ENCODE measurements at places on chromosomes 5 and 9.

- no peak for DNase-seq
Measured at GRCh38 chr9:107807183-107807582, 317.6 kb upstream of the KLF4 start.

GRCh38 chr9:98809311-98810101, 2.0 kb downstream of the GALNT12 start:
- no peak for DNase-seq

DNA sequence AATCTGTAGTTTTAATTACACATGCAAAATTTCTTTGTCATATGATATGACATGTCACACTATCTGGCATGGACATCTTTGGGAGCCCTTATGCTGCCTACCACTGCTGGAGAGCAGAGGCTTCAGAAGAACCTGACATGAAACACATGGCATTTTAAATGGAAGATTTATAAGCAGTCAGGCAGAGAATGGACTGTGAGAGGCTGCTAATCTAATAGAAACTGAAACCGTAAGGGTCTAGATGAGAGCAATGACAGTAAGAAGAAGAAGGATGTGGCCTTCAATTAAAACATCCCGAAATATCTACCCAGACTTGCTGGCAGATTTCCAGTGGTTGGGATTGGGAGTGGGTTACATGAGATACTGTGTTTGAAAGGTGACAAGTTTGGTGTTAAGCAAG, 149.8 kb downstream of the MACIR start:
- no peak for DNase-seq

DNA sequence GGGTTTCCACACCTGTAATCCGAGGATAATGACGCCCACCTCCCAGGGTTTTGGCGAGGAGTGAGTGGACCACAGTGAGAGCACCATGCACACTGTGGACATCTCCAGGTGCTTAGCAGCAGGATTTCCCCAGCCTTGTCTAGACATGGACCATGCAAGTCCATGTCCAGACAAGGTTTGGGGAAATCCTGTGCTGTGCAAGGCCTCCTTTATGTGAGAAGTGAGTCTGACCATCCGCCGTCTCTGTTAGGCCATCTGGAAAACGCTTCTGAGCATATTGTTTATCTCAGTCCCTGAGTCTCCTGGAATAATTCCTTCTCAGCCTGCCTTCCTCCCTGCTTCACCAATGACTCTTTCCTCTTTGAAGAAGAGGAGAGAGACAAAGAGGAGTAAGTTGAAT, 26.2 kb upstream of the TNFAIP8 start:
- DNase-seq, result no peak

DNA sequence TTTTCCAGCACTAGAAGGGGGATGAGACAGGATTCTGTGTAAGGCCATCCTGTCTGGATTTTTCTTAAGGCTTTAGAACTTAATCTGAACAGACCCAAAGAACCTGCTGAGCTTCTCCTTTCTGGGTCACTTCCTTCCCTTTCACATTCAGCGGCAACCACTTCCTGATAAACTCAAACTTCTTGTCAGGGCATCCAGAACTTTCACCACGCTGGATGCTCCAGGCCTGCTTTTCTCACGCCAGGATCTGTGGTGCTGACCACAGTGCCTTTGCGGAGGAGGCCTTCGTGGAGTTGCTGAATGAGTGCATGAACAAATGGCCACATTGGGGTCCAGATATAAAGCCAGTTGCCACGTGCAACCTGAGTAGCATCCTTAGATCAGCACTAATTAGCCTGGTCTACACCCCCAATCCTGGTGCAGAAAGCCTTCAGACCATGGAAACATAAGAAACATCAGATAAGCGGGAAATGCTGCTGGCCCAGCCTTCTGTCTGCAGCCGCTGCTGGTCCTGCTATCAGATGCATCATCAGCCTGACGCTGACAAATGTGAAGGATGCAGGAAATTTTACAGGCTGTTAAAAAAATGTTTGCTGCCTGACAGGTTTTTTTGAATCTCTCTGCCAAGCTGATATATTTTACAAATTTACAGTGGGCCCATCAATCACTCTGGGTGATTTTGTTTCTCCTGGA, 75.3 kb upstream of the BARHL1 start:
- no peak for DNase-seq

- DNase-seq, result no peak
Measured at GRCh38 chr5:54653956-54654614, 136.5 kb downstream of the SNX18 start.

GRCh38 chr9:132150256-132150655, 11.6 kb upstream of the NTNG2 start:
- no peak for DNase-seq

DNA sequence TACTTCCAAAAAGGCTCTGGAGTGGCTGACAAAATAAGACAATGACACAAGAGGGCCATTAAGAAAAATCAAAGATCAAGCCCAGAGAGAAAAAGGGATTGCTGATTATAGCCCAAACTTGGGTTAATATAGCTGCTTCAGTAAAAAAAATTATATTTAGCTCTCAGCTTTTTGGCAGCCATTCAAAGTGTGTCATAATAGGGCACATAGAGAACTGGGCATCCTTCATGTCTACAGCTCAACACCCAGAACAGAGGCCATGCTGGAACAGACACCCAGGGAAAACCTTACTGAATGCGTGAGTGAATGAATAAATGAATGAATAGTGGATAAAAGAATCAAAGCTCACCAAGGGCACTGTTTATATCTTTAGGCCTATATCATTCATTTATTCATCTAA, 110.1 kb downstream of the SLIT3 start:
- DNase-seq, result no peak

DNA sequence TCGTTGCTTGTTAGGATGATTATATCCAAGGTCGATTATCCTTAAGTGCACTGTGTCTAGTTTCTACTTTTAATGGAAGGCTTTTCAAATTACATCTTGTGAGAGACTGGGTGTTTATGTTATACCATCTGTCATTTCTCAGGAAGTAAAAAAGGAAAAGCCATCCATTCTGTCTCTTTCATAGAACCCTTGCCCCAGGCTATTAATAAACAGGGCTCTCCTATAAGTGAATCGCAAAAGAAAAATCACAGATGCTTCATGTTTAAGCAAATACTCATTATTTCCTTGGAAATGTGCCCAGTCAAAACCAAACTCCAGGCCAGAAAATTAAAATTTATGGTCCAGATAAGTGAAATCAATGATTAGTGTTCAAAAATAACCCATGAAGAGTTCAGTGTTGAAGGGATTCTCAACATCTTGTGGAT, 58.1 kb downstream of the STARD4 start:
- DNase-seq, result no peak

DNA sequence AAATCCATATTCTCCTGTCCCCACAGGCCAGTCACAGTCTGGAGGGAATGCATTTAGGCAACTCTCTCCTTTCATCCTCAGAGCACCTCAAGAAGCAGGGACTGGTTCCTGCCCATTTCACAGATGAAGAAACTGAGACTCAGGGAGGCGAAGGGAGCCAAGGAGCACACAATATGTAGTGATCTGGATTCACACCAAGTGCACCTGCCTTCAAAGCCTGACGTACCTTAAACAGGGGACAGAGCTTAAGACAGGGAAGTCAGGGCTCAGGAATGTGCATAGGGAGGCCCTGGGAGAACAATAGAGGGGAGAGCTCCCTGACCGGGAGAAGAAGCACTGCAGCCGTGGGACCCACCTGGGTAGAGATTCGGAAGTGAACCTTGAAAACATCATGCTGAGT, 83.0 kb downstream of the GABBR2 start:
- DNase-seq, result no peak

DNA sequence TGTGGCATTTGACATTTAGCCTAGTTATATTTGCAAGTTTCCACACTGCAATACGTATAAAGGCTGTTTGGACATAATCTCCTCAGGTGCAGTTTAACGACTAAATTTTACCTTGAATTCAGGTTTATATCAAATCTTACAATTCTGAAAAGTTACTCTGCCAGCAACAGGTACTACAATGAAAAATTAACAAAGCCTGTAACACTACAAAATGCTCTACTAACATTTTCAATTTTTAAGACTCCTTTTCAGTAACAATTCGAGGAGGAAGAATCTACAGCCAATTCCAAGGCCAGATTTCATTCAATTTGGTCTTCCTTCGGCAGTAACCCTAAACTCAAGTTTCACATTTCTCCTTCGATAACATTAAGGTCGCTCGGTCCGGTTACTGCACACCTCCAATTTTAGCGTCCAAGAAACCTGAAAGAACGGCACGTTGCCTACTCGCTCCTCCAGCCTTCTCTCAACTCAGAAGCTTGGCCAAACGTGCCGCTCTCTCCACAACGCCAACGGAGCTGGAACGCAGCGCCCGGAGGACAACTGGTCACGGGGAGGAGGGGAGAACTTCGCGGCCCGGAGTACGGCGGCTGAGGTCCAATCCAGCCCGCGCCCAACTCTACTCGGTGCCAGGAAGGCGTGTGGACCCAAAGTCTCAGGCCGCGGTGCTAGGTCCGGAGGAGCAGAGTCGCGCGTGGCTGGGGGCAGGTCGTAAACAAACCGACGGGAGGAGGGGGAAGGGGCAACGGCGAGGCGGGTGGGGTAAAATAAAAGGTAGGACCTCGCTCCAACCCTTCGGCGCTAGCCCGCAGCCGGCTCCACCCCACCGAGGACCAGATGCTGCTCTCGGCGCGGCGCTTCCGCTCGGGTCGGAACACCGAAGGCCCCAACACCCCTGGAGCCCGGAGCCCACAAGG, 681 bp downstream of the FNIP1 start:
- DNase-seq, result peak; percentile 72

DNA sequence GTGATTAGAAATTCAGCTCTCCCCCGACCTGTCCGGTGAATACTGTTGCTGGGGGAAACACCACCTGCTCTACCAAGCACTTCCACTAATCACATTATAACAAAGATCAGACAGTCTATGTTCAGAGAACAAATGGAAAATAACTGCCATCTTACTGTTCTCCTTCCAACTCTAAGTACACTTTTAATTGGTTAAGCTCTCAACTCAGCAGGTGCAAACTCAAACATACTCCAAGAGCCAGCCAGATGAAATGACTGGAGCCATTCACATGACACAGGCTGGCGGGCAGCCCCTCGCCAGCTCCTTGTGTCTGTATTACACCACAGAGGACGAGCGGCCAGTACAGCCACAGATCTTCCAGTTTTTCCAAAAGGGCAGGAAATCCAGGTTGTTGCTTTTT, 16.1 kb downstream of the LIFR start:
- no peak for DNase-seq

DNA sequence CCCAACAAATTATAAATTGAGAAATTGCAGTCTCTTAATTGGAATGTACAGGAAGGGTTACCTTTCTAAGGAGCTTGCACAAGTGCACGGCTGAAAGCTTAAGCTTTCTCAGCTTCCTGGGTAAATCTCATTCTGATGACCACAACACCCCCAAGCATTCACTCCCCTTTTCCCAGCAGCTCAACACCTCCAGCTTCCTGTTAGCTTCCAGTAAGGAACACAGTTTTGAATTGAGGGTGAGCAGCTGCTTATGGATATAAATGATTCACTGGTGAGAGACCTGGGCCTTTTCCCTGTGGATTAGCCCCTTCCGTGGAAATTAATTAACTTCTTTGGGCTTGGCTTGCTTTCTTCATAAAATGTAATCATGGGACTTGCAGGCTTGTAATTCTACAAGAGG, 101.2 kb downstream of the SLC28A3 start:
- no peak for DNase-seq

DNA sequence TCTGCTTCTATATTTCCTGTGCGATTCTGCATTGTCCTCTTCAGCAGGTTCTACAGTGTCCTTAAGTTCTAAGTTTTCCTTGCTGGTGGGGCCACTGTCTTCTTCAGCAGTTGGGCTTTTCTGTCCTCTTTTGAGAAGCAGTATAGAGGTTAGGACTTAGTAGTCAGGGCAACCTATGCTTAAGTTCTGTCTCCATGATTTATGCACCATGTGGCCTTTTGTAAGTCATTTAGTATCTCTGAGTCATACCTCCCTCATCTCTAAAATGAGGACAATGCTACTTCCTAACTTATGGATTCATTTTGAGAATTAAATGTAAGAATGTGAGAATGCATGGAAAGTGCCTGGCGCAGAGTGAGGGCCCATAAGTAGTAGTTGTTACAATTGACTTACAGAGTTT, 46.8 kb downstream of the GRIN3A start:
- no peak for DNase-seq

DNA sequence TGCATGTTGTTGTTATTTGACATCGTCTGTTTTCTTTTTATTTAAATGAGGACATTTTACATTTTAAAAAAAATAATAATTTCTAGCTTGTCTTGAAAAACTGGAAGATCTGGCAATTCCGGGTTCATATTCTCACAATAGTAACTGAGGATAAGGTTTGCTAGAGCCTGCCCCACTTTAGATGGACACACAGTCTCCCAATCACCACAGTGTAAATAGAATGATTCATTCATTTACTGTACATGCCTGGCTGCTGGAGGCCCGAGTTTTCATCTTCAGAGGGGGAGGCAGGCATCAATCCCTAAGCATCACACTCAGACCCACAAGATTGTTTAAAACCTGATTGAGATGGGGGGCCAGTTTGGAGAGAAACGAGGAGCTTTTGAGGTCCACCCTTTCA, 2039.7 kb upstream of the WWC1 start:
- no peak for DNase-seq

DNA sequence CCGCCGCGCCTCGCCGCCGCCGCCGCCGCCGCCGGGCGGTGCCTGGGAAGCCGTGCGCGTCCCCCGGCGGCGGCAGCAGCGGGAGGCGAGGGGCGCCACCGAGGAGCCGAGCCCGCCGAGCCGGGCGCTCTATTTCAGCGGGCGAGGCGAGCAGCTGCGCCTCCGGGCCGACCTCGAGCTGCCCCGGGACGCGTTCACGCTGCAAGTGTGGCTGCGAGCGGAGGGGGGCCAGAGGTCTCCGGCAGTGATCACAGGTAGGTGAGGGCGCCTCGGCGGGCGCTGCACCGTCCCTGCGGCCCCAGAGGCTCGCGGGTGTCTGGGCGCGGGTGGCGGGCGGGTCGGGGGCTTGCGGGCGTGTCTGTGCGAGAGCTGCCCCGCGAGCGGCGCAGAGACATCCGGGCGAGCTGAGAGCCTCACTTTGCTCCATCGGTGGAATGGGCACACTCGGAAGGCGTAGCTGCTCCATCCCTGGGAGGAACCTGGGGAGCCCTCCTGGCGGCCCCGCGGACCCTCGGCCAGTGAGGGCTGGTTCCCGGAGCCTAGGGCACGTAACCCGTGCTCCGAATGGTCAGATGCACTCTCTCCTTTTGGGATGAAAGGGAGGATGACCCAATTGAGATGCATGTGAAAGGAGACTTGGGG, 864 bp downstream of the PAPPA start:
- no peak for DNase-seq

DNA sequence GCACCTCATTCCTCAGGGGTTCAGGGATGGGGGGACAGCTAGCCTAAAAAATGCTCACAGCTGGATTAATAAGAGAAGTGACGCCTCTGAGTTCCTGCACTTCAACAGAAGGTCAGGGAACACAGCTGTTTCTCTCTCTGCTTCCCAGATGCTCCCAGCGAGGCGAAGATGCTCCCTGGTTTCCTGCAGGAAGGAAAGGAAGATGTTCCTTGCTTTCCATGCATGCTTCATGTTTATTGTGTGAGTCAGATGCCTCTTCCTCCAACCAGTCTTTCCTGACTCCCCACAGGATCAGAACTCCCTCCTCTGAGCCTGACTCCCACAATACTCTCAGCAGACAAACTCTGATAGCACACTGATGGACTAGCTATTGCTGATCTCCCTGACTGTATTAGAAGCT, 71.9 kb downstream of the MFAP3 start:
- no peak for DNase-seq
